ENCODE measurements at places on chromosomes 16 and 17.

GRCh38 chr17:4945176-4945943 is 3.0 kb downstream of the PFN1 start:
- DNase-seq: peak; percentile 73

- DNase-seq: no peak
These were observed 6.6 kb downstream of the PNMT start for GRCh38 chr17:39674702-39675389.

DNA sequence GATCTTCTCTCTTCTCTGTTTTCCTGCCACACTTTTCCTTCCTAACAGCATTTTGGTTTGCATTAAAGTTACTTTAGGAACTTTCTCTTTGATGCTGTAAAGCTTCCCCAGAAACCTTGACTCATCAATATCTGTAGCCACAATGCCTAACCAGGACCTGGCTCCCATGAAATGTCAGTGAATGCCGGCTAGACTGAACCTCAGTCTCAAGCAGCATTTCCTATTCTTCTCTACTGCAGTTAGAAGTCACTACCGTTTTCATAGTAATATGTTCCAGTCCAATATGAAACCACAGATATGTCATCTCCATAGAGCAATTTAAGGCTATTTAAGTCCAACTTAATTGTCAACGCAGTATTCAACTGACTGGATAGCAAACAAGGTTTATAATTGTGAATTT is 28.9 kb downstream of the ITFG1 start:
- no peak for DNase-seq

GRCh38 chr17:9209781-9210370 is 188.6 kb downstream of the NTN1 start:
- no peak for DNase-seq

DNA sequence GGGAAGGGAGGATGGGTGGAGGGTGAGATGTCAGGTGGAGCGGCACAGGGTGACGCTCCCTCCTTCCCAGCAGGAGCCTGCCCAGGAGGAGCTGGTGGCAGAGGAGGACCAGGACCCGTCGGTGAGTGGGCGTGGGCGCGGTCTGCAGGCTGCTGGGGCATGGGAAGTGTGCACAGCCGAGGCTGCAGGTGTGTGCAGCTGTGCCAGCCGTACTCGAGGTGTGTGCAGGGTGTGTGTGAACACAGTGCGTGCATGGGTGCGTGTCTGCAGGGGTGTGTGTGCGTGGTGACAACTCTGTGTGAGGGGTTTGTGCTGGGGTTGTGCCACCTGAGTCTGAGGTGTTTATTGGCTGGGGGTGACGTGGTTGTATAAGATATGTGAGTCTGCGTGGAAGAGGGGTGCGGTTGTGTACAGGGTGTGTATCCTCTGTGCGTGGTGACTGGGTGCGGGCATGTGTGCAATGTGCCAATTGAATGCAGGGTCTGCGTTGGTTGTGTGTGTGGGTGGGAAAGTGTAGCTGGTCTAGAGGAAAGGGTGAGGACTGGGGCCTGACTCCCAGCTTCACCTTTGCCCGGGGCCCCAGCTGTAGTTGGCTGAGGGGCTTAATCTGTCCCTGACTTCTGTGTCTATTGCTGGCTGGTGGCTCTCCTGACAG is 670 bp downstream of the TNFSF12 start:
- DNase-seq: peak; percentile 18

Measured in stimulated activated CD8-positive, alpha-beta memory T cell treated with anti-CD3 and anti-CD28 coated beads, Interleukin-2, amount 100 ng/mL, for 48 hours (primary cell).